Stimulated activated CD4-positive, alpha-beta T cell treated with anti-CD3 and anti-CD28 coated beads, Interleukin-1b, Interleukin-23, amount 100 ng/mL, for 4 hours (primary cell): ENCODE measurements at places on chromosomes 3 and 15.
A peak's percentile ranks its signal among the peaks of the same experiment; 100 is the strongest.

- DNase-seq = peak; percentile 53
These were observed 27.2 kb upstream of the ZNF502 start for GRCh38 chr3:44685128-44685800.

GRCh38 chr3:184873141-184873540 is 61.2 kb downstream of the VPS8 start:
- no peak for DNase-seq

DNA sequence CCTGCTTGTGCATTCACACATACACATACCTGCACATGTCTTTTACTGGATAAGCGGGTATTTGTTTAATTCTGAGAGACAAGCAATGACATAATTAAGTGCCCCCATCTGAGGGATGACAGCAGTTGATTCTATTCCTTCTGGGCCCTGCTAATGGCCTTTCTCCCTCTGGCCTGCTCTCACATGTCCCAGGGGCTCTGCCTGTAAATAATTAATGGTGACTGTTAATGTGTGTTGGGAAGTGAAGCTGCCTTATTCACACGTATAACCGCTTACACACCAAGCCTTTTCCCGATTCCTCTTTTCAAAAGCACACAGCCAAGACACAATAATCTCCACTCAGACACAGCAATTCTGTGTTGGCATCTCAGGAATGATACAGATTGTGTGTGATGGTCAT is 47.8 kb downstream of the LRRK1 start:
- no peak for DNase-seq

DNA sequence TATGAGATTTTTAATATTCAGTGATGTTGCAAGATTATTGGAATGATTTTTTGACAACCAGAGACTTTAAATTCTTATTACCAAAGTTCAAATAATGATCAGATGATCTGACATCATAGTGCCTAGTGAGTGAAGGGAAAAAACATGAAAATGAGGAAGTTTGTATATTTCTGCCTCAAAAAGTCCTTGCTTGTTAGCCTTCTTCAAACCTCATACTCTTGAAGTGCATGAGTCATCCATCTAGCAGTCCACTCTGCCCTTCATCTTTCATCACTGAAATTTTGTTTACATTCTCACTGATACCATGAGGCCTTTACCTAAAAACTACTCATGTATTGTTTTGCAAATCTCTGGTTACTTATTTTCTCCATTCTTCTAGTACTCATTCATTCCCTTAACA is 23.9 kb upstream of the OR5H6 start:
- no peak for DNase-seq

DNA sequence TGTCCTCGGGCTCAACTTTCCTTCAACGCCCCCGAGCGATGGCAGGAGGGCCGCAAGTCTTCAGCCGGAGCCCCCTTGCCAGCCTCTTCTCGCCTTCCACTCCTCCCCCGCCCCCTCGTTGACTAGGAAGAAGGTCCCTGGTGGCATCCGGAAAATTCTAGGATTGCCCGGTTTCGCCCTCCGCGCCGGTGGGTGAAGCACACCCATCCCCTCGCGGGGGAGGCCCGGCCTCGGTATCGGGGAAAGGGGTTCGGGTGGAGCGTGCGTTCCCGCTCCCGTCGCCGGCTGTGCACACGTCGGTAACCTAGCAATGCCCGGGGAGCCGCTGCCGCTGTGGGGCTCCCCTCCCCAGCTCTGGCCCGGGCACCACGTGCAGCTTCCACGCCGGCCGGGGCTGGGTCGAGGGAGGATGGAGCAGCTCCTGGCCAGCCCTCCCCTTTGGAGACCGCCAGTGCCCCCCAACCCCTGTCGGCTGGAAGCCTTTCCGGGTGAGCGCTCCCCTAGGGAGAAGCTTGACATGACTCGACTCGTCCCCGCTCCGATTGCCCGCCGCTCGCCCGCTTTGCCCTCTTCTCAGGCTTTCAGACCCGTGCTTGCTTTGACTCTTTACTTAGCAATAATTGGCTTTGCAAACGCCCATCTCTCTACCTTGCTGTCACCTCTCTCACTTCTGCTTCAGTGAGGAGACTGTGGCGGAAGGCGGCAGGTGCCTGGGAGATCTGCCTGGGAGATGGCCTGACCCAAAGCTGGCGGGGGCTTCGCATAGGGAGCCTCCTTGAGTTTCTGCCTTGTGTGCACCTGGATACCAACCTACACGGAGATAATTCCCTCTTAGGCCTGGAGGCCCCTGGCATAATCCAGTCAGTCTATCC is 1.3 kb downstream of the CACNA1D start:
- peak; percentile 6 for DNase-seq

DNA sequence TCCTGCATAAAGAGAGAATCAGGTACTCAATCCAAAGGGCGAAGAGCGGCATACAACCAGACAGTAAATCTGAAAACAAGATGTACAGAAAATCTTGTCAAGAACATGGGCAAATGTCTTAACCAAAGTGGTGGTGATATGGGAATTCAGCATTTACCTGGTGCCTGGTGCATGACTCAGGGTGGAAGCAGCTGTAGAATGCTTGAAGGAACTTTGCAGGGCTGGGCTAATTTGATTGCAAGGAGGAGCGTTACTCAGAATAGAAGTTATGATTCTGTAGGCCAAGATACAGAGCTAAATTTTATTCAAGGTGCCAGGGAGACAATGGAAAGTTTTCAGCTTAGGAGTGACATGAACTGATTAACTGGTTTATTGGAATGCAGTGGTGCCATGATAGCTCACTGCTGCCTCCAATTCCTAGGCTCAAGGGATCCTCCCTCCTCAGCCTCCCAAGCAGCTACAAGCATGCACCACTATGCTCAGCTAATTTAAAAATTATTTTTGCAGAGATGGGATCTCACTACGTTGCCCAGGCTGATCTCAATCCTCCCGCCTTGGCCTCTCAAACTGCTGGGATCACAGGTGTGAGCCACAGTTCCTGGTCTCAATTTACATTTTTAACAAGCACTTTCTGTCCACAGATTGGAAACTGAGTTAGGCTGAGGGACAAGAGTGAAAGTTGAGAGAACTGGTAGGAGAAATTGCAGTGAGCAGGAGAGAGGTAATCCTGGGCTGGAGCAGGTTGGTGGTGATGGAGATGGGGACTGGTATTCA is 91.5 kb upstream of the TBC1D5 start:
- no peak for DNase-seq

DNA sequence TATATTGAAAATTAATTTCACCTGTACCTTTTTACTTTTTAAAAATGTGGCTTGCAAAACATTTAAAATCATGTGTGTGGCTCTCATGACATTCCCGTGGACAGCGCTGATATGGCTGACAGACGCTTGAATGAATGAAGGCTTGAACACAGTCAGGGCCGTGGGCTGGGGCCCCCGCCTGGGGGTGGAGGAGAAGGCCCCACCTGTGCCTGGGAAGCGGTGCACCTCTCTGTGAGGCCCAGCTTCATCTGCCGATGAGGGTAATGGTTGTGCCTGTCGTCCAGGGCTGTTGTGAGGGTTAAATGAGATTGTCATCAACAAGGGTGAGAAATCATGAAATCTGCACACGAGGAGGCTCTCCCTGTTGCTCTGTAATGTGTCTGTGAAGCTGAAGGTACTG is 85.9 kb upstream of the PRR23E start:
- no peak for DNase-seq

DNA sequence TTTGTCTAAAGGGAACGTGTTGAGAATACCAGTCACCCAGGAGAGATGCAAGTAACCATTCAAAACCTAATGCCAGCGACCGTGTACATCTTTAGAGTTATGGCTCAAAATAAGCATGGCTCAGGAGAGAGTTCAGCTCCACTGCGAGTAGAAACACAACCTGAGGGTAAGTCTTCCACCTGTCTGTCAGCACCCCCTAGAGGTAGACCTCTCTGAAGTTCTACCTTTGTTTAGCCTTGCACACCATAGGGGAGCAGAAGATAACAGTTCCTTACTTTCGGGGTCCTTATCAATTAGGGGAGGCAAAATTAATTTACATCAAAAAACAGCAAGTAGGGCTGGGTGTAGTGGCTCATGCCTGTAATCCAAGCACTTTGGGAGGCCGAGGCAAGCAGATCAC is 124.4 kb downstream of the HCN4 start:
- no peak for DNase-seq

GRCh38 chr3:147613725-147614124 is 204.6 kb downstream of the ZIC1 start:
- DNase-seq = no peak

- peak; percentile 6 for DNase-seq
These were observed 11.5 kb upstream of the SHF start for GRCh38 chr15:45199136-45199810.
